ENCODE measurements at places on chromosomes 4 and X.

DNA sequence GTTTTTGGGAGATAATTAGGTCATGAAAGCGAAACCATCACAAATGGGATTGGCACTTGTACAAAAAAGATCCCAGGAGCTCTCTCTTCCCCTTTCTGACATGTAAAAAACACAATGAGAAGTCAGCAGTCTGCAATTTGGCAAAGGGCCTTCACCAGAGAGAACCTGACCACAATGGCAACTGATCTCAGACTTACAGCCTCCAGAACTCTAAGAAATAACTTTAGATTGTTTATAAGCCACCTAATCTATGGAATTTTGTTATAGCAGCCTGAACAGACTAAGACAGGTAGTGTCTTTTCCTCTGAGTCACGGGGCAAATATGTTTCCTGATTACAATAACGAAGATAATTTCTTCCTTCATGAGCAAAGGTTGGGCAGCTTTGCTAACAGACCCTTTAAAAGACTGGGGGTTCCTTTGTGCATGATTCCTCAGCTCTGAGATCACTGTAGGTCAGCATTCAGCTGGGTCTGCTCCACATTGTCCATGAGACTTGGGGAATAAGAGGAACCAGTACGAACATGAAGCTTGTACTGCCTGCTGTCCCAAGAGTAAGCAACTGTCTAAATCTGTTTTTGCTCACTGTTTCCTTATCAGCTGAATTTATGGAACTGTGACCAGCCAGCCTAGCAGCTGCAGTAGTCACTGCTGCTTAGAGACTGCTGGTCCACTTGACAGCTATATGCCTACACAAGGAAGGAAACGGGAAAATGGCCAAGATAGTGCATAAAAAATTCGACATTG, 191.6 kb downstream of the ANAPC10 start:
- DNase-seq, result no peak

DNA sequence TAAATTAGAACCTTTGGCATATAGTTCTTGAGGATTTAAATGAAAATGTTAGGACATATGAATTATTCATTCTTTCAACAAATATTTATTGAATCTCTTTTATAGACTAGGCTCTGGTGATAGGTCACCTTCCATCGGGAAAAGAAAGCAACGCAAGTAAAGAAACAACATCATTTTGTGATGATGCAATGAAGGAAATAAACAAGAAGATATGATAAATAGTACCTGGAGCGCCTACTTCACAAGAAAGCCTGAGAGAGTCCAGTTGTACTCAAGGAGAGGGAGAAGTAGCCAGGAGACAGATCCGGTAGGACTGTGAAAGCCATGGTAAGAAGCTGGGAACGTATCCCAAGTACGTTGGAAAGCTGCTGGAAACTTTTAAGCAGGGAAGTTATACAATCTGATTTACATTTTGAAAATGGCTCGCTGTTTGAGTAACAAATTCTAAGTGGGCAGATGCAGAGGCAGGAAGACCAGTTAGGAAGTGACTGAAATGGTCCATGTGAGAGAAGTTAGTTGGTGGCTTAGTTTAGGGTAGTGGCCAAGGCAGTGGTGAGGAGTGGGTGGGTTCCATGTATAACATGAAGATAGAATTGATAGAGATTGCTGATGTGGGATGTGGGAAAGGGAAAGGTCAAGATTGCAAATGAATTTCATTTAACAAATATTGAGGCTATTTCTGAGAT, 17.7 kb upstream of the CPE start:
- no peak for DNase-seq

DNA sequence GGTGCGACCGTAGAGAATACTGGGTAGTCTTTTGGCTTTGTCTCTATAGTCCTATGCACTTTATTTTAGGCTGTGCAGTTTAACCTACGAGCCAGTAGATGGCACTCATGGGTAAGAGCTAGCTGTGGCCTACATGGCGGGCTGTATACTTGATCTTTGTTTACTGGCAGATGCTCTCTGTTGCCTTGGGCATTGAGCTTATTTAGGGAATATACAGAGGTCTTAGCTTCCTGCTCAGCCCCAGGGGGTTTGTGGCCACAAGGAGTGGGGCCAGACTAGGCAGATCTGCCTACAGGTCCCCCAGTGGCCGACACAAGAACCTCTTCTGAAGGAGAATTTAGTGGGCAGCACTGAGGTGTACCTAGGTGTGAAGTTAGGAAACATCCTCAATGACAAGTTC, 227.6 kb upstream of the HDX start:
- DNase-seq, result no peak

- DNase-seq, result no peak
Measured at GRCh38 chrX:2552621-2553201, 51.9 kb upstream of the DHRSX start.

DNA sequence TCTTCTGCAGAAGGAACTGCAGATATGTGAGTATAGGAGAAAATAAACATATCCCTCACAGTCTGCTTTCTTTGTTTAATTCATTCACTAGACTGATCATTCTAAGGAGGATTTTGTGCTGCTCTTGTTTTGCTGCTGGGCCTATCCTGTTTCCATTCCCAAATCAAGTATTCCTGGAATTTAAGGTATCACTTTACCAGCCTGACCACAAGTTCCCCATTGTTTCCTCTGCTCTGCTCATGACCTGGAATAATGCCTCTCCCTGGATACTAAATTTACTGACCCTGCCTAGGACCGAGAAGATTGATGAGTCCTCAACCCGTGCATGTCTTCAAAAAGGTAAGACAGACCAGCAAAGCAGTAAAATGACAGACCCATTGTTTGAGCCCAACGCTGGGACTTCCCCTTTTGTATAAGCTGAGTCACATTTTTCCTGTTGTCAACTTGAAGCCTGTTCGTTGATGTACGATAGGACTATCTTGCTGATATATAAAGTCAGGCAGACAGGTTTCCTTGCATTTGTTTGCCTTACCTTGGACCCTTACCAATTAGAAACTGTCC, 85.5 kb upstream of the TET2 start:
- peak; percentile 16 for DNase-seq

GRCh38 chrX:118745570-118745969, 18.2 kb downstream of the IL13RA1 start:
- DNase-seq, result no peak

DNA sequence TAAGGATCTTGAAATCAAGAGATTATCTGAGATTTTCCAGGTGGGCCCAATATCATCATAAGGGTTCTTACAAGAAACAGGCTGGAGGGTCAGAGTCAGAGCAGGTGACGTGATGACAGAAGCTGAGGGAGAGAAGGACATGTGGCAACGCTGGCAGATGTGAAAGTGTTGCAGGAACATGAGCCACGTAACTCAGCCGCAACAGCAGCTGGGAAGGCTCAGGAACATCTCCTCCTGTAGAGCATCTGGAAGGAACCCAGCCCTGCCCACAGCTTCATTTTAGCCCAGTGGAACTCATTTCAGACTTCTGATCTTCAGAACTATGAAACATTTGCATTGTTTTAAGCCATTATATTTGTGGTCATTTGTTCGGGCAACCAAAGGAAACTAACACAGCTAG, 156.3 kb upstream of the VEGFC start:
- DNase-seq, result no peak

DNA sequence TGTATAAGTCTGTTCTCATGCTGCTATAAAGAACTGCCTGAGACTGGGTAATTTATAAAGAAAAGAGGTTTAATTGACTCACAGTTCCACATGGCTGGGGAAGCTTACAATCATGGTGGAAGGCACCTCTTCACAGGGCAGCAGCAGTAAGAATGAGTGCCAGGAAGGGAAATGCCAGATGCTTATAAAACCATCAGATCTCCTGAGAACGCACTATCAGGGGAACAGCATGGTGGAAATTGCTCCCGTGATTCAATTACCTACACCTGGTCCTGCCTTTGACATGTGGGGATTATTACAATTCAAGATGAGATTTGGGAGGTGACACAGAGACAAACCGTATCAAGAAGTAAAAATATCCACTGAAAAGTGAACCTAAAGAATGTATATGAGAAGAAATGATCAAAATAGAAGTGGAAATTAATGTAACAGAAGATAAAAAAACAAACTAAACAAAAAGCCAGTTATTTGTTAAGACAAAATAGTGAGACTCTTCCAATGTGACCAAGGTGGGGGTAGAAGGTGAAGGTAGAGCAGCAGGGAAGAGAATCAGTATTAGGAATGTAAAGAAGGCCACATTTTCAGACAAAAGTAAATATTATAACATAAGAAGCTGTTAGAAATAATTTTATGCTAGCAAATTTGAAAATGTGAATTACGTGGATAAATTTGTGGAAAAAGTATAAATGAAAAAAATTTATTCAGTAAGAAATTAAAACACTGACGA, 372.9 kb downstream of the NKX6-1 start:
- no peak for DNase-seq

GRCh38 chr4:5635826-5636195, 72.5 kb downstream of the EVC2 start:
- no peak for DNase-seq

DNA sequence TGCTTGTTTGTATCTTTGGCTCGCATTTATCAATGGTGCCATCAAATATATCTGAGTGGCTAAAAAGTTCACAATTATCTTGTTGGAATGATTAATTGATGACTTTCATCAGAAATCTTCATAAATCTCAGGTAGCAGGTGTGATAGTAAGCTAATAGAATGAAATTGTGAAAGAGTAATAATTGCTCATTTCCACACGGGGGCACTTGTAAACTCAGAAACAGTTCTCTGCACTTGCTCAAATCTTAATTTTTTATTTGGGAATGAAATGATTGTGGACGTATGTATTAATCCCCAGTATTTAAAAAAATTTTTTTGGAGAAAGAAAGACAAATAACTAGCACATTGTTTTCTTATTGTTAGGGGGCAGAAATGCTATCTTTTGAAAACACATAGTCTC, 132.8 kb downstream of the DTHD1 start:
- no peak for DNase-seq

DNA sequence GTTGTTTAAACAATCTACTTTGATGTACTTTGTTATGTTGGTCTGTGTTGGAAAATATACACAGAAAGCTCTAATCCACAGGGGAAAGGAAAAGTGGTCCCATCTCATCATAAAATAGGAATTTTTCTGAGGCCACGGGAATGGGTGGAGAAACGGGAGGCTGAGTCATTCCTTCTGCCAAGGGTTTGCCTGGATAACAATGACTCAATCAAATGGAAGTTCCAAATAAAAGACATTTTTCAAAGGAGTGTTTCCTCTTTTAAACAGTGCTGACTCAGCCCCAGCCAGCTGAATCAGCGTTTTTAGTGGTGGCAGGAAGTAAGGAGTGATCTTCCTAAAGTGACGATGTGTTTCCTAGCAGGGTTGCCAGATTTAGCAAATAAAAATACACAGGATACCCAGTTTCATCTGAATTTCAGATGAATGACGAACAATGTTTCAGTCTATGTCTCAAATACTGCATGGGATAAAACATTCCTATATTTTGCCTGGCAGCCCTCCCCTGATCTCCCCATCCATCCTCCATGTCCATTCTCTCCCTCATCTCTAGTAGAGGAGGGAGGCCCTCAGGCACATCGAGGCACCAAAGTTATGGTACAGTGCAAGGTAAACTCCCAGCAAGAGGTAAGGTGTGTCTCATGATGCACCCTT, 345.4 kb upstream of the GATB start:
- DNase-seq, result no peak

- DNase-seq, result no peak
Measured at GRCh38 chrX:132957211-132958090, 978 bp downstream of the HS6ST2 start.

DNA sequence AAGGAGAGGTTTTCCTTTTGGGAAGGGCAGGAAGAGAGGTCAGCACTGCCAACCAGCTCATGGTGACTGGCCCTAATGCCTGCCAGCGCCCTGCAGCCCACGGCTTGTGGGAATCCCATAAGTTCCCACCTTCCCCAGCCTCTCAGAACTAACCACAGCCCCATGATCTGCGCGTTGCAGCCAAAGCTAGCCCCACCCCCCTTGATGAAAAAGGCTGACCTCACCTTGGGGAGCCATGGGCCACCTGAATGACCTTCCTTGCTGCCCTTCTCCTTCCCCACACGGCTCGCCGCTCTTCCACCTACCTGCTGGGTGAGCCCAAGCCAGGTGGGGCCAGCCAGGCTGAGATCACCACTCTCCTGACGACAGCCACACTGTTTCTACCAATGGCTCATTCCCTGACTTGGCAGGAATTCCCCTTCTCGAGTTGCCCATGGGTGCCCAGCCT, 3.9 kb upstream of the ELF4 start:
- no peak for DNase-seq

DNA sequence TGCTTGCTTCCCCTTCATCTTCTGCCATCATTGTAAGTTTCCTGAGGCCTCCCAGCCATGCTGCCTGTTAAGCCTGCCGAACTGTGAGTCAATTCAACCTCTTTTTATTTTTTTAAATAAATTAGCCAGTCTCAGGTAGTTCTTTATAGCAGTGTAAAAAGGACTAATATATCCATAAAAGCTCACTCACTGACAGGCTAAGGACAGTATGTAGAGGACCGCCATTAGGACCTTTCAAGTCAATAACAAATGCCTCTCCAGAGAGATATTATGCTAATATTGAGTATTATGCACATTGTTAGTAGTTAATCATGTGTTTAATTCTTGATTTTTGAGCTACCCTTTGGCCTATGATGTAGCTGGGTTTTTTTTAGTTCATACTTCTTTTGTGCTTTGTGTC, 62.6 kb upstream of the GYPA start:
- DNase-seq, result no peak

DNA sequence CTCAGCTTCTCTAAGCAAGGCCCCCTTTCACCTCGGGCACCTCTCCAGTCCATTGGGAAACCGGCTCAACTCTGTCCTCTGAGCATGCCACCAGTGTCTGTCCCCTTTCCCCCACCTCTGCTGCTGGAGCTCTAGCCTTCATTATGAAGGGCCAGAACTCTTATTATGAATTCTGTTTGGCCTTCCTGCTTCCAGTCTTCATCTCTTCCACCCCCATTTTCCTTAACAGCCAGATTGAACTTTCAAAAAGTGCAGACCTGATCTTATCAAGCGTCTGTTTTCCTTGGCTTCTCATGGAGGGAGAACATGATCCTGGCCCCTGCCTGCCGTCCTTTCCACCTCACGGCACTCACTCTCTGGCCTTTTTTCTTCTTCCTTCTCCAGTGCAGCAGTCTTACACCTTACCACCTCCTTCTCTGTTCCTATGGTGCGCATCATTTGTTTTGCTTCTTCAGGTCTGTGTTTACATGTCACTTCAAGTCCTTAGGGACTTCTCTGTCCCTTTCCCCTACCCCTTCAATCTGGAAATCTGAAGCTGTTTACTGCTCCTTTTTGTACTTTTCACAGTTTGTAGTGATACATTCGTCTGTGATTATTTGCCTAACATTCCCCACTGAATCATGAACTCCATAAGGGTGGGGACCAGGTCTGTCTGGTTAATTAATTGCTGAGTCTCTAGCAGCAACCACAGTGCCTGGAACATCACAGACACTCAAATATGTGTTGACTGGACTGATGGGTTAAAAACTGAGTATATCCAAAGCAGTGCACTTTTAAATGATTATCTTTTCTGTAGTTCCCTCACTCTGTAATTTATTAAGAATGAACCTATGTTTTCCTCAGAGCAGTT, 55.8 kb downstream of the FNIP2 start:
- DNase-seq, result no peak

GRCh38 chr4:132540797-132541196, 608.3 kb upstream of the PCDH10 start:
- DNase-seq, result no peak

DNA sequence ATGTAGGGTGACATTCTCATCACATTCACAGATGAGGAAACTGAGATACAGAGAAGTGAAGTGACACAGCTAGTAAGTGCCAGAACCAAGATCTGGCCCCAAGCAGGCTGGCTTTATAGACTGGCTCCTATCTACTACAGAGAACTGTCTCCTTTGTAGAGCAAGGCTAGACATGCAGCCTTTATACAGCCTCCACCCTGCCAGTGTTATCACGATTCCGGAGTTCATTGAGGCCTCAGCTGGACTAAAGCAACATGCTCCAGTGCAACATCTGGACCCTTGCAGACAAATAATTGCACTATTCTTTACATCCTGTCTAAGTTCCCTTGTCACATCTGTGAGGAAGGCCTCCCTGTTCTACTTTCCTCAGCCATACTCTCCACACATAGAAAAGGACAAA, 58.0 kb upstream of the XIAP start:
- DNase-seq, result no peak
